ENCODE measurements at places on chromosomes 11 and 22.

DNA sequence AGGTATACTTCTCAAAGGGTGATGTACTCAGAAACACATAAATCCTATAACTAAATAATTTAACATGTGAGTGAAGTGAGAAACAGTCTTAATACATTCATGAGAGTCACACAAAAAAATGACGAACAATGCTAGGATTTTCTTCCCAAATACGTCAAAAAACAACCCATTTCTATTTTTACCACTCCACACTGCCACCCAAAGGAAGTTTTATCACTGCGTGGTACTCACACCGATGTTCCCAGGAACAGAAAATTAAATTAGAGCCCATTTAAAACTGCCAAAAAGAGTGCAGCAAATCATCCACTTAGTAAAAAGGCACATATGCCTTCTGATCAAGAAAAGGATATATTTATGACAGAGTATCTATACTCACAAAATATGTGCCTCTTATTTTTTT lies 710.9 kb upstream of the FAT3 start:
- DNase-seq, result no peak

GRCh38 chr11:19919050-19919561 lies 206.5 kb downstream of the NAV2 start:
- DNase-seq, result peak; percentile 92

GRCh38 chr22:19679522-19680101 lies 34.7 kb upstream of the SEPTIN5 start:
- DNase-seq, result no peak

- DNase-seq, result no peak
Observed at GRCh38 chr11:108997826-108998225, 333.0 kb downstream of the DDX10 start.

DNA sequence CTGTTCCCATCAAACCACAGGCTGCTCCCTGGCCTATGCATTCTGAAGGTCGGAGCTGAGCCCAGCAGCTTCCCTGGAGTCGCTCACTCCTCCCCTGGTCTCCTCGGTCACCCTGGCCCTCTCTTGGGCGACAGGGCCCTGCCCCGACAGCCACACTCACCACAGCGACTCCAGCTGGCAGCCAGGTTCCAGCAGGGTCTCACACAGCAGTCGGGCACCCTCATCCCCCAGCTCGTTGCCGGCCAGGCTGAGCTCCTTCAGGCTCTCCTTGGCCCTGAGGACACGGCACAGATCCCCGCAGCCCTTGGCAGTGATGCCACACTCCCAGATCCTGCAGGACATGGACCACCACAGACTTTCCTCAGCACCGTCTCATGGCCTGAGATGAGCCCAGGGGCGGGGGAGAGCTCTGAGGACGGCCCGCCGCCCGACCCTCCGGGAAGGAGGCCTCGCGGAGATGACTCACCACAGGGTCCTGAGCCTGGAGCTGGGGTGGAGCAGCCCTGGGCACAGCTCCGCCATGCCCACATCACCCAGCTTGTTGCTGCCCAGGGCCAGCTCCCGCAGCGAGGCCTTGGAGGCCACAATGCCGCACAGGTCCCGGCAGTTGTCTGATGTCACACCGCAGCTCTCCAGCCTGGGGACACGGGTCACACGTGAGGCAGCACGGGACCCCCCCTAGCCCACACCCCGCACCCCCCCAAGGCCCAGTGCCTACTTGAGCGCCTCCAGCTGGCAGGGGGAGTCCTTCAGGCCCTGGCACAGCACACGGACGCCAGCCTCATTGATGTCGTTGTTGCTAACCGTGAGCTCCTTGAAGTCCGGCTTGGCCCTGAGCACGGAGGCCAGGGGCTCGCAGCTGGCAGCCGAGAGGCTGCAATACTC lies 8.5 kb downstream of the RNH1 start:
- no peak for DNase-seq

Data from HS-5 (cell line).